ENCODE measurements at places on chromosomes 4 and X.

DNA sequence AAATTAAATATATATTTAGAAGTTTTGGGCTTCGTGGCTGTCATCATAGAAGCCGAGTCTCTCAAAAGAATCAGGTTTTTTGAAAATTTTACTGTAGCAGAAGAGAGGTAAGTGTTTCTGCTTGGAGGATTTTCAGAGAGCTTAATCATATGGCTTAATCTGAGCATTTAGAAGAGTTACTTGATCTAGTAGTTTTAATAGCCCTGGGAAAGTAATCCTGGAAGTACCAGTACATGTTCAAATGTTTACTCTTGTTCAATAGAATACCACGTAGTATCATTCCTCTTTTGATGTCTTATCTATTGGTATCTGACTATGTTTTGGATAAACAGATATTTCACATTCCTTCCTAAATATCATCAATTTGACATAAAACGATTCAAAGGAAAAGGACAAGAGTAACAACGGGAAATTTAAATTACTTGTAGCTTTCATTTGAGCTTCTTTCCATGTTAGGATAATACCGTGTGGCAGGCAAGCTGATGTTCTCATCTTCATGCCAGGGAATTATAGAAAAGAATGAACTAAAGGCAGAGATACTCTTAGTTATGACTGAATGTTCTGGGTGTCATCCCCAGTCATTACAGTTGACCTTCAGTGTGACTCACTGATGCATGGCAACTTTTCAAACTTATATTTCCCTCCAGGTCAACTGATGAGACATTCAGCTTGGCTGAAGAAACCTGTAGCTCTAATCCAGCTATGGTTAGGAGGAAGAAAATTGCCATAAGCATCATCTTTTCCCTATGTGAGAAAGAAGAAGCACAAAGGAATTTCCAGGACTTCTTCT is 89.8 kb downstream of the FNIP2 start:
- DNase-seq: no peak

GRCh38 chrX:53479301-53479700 is 45.1 kb upstream of the HSD17B10 start:
- no peak for DNase-seq

DNA sequence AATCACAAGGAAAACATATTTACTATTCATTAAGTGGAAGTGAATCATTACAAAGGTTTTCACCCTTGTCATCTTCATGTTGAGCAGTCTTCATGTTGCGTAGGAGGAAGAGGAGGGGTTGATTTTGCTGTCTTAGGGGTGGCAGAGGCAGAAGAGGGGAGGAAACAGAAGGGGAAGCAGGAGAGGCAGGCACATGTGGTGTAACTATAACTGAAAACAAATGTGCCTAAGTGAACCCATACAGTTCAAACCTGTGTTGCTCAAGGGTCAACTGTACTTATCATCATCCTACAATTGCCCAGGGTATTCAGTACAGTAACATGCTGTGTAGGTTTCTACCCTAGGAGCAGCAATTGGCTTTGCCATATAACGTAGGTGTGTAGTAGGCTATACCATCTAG is 47.2 kb downstream of the SYNPO2 start:
- no peak for DNase-seq

DNA sequence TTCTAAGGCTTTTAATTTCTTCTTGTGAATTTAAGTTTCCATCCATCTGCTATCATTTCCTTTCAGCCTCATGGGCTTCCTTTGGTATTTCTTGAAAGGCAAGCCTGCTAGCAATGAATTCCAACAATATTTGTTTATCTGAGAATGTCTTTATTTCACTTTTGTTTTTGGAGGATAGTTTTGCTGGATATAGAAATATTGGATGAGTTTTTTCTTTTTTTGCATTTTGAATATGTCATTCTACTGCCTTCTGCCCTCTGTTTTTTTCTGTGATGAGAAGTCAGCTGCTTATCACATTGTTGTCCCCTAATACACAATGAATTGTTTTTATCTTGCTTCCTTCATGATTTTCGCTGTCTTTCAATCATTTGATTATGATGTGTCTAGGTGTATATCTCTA is 13.2 kb upstream of the SORCS2 start:
- DNase-seq: no peak

DNA sequence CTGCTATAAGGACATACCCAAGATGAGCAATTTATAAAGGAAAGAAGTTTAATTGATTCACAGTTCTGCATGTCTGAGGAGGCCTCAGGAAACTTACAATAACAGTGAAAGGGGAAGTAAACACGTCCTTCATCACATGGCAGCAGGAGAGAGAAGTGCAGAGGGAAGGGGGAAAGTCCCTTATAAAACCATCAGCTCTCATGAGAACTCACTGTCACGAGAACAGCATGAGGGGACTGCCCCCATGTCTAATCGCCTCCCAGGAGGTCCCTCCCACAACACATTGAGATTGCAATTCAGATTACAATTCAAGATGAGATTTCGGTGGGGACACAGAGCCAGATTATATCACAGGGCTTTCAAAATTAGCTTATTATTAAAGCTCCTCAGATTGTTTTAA is 209.5 kb upstream of the PPP3CA start:
- DNase-seq: no peak

- no peak for DNase-seq
Measured at GRCh38 chrX:637660-638481, 7.3 kb downstream of the SHOX start.

DNA sequence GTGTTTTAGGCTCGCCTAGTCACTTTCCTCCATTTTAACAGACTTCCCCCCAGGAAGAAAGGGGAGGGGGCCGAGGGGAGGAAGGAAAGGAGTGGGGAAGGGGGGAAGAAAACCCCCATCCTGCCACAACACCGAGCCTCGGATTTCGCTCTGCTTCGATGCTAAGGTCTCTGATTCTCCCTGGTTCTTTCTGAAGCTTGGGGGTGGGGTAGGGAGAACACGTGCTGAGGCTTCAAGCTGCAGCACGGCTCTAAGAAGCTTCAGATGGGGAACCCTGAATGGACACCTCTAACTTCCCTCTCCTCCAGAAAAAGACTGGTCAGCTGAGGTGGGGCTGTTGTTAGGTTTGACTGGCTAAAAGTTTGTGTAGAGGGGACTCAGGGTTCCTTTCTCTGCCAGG is 61.8 kb downstream of the RHOH start:
- DNase-seq: no peak

GRCh38 chrX:3516051-3516541 is 169.6 kb upstream of the MXRA5 start:
- no peak for DNase-seq

DNA sequence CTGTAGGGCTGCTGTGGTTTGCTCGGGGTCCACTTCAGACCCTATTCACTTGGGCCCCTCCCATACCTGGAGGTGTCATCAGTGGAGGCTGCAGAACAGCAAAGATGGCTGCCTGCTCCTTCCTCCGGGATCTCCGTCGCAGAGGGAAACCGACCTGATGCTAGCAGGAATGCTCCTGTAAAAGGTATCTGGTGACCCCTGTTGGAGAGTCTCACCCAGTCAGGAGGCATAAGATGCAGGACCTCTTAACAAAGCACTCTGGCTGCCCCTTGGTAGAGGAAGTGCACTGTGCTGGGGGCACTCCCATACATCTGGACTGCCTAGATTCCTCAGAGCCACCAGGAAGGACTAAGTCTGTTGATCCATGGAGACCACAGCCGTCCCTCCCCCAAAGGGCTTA is 296.9 kb downstream of the GRID2 start:
- DNase-seq: no peak

- DNase-seq: no peak
Measured at GRCh38 chr4:158624889-158625478, 46.7 kb downstream of the C4orf46 start.

DNA sequence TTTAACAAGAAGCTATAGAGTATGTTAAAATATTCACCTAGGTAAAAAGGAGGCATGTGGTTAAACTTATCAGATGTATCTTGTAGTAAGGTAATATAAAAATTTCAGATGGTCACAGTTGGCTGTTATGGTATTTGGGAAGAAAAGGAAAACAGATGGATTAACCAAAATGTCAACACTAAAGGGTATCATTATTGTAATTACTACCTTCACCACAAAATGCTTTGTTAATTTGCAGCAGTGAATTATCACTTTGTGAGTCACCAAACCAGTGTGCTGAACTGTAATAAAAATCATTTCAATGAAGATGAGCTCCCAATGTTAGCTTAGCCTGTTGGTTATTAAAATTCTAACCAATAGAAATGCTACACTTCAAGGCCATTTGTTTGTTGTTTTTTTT is 233.9 kb downstream of the RPA4 start:
- no peak for DNase-seq

DNA sequence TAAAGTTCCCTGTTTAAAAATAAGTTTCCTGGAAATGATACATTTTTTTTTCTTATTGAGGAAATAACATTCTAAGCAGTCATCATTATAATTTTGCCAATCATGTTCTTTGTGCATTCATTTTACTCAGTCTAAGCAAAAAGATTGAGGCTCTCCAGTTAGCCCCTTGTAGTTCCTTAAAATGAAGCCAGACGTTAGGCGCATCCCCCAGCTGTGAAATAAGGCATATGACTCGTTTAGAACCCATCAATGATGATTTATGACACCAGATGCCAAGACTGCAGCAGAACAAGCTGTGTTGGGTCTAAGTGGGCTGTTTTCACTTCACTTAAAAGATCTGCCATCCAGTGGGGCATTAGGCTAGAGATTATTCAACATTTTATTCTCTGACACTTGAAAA is 17.0 kb downstream of the PDGFC start:
- DNase-seq: no peak

- DNase-seq: no peak
Measured at GRCh38 chr4:72109959-72110497, 78.2 kb downstream of the NPFFR2 start.

DNA sequence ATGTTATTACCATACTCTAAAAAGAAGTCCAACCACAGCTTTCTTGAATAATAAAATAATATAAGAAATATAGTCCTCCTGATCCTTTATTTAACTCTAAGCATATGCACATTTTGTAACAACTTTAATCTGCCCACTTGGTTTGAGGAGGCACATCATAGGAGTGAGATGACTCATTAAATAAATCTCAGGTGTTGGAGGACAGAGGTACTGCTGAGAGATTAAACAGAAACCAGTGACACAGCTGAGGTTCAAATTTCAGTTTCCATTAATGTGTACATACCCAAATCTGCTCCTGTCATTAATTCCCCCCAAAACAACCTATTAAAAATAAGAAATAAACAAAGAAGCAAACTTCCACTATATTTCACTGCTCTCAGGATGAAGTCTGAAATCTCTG is 211.0 kb downstream of the KCTD8 start:
- no peak for DNase-seq

- DNase-seq: peak; percentile 40
Measured at GRCh38 chr4:182918791-182919302, 1.7 kb upstream of the DCTD start.

GRCh38 chr4:129355031-129355430 is 259.1 kb downstream of the C4orf33 start:
- DNase-seq: no peak

- DNase-seq: peak; percentile 48
Measured at GRCh38 chrX:74536152-74536831, 78.1 kb downstream of the RLIM start.

DNA sequence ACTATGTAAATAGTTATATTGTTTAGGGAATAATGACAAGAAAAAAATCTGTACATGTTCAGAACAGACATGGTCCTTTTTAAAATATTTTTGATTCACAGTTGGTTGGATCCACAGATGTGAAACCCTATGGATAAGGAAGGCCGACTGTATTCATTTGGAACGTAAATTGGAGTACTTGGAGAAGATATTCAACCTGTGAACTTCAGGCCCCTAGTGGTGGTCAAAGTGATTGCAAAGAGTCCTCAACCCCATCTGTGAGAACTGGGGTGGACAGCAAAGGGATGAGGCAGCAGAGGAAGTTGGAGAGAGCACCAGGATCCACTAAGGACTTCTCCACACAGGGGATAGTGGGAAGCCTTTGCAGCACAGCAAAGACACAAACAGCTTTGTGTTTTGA is 6.2 kb upstream of the CXCL13 start:
- DNase-seq: peak; percentile 31

DNA sequence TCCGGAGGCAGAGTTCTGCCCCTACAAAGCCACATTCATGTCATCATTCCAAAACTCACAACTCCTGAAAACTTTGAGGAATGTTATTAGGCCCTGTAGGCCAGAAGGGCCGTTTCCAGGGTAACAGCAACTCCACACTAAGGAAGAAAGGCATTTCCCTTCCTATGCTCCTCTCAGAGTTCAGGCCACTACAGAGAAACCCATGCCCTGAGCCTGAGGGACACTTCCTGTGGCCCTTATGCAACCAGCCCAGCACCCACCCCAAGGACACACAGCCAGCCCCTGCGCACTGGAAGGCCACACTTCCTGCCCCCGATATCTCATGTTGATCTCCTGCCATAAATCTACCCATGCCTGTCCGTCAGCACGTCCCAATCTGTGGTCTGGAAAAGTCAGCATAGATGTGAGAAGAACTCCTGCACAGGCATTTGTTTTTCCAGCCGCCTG is 289.3 kb downstream of the BCOR start:
- no peak for DNase-seq

DNA sequence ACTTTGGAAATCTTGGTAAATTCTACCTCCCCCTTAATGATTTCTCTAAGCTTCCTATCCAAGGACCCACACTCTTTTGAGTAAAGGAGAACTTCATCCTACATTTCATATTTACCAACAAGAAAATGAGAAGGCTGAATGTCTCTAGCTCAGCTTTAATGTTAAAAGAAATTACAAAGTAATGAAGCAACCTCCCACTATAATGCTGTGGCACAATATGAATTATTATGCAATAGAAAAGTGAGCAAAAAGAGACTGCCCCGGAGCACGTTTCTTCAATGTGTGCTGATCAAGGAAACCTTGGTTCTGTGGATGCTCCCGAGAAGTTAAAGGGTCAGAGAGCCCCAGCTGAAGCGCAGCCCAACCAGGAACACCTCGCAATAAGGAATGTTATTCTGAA is 9.1 kb upstream of the TBC1D1 start:
- DNase-seq: no peak

- DNase-seq: no peak
Measured at GRCh38 chr4:98232202-98232601, 29.0 kb upstream of the RAP1GDS1 start.

DNA sequence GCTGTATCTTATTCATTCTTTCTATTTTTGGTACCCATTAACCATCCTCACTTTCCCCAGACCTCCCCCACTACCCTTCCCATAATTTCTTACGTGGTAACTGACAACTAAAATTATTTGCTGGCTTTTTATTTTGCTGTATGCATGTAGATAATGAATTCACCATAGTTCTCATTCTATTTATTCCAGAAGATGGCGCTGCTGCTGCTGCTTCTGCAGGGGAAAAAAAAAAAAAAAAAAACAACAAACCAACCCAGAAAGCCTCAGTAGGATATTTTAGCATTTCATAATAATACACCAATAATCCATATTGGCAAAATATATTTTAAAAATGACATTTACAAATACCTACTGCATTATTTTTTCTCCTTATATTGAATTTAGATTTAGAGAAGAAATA is 416.6 kb upstream of the MAGEB18 start:
- DNase-seq: no peak
